ENCODE measurements at places on chromosomes 13 and 19.

GRCh38 chr13:32153056-32153455, 121.5 kb downstream of the FRY start:
- DNase-seq, result peak; percentile 6

- DNase-seq, result no peak
Measured at GRCh38 chr19:1240925-1241324, 626 bp upstream of the ATP5F1D start.

DNA sequence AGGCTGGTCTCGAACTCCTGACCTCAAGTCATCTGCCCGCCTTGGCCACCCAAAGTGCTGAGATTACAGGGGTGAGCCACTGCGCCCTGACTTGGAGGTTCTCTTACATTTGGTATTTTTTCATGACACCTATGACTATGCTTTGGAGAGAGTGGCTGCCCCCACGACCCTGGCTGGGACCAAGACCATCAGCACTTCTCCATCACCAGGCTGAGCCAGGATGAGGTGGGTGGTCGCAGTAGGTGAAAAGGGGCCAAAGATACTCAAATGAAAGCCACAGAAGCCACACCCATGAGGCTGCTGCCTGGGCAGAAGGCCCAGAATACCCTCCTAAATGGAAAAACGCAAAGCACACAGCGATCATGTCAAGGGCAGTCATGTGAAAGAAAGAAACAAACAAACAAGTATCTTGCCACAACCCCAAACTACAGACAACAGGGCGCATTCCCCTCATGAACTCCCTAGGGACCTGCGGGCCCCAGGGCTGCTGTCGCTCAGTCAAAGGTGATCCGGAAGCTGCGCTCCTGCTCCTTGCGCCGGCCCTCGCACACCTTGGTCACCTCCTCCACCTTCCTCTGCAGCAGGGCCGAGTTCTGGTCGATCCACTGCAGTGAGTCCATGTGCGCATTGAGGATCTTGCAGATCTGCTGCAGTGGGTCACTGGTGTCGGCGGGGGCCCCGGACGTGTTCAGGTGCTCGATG, 11.2 kb upstream of the IL4I1 start:
- no peak for DNase-seq

GRCh38 chr19:51163257-51163656, 21.2 kb downstream of the SIGLEC7 start:
- DNase-seq, result no peak

DNA sequence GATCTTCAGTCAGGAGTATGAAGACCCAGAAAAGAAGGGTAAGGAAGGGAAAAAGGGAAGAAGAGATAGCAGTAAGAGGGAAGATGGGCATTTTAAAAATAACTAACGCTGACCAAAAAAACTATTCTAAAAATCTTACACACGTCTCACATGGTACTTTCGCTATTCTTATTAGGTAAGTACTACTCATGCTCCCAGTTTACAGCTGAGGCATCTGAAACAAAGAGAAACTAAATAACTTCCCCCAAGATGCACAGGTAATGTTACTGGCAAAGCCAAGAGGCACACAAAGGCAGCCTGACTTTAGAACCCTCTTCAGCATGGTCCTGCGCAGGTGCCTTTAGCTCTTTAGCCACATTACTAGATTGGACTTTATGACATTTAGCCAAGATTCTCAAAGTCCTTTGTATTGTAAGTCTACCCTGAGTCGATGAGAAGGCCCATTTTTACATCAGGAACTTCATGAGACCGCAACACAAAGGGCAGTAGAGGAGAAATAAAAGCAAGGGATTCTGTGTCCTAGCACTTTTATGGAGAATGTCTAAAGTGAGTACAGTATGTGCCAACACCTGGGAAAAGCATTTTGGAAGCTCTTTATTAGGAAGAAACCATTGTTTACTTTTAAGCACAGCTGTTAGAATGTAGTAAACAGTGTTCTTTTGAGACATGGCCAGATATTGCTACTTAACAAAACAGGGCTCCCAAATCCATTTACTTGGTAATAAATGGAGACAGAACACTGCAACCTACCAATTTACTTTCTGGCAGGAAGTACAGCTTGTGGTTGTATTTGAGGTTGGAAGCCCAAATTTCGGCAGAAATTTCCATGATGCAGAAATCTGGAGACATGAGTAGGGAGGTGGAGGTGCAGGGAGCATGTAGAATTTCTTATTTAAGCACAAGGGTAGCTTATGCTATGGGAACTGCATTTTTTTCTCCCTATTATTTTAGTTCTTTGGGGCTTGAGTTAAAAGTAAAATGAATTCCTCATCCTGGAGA, 250.7 kb downstream of the KCTD12 start:
- no peak for DNase-seq

DNA sequence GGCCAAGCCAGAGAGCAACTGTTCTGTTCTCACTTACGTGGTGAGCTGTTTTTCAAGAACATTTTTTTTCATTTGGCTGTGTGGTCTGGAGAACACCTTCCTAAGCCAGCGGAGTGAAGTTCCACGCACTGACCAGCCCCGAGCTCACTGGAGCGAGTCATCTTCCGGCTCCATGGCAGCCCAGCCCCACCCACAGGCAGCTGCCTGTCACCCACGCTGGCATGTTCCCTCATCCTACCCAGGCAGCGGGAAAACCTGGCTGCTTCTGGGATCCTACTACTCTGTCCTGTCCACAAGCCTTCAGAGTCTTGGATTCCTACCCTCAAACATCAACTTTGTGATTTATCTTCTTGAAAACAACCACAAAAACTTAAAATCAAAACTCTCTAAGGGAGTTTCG, 76.2 kb downstream of the GGACT start:
- no peak for DNase-seq

GRCh38 chr19:40331052-40331451, 17.1 kb downstream of the C19orf47 start:
- DNase-seq, result no peak

- DNase-seq, result no peak
Measured at GRCh38 chr19:374183-374885, 29.7 kb upstream of the MIER2 start.

- DNase-seq, result no peak
Measured at GRCh38 chr13:33711436-33711835, 106.5 kb upstream of the RFC3 start.

- DNase-seq, result no peak
Measured at GRCh38 chr13:111145506-111145905, 30.4 kb downstream of the ARHGEF7 start.

Measured in activated CD4-positive, alpha-beta T cell treated with anti-CD3 and anti-CD28 coated beads, Interleukin-10, Interleukin-2, amounts not matched to agents 100 ng/mL and 50 ng/mL, durations not matched to agents 16 hours and 8 hours (primary cell).